ENCODE measurements at places on chromosomes 1 and 21.

- no peak for DNase-seq
Observed at GRCh38 chr21:41066086-41066938, 101.6 kb upstream of the BACE2 start.

DNA sequence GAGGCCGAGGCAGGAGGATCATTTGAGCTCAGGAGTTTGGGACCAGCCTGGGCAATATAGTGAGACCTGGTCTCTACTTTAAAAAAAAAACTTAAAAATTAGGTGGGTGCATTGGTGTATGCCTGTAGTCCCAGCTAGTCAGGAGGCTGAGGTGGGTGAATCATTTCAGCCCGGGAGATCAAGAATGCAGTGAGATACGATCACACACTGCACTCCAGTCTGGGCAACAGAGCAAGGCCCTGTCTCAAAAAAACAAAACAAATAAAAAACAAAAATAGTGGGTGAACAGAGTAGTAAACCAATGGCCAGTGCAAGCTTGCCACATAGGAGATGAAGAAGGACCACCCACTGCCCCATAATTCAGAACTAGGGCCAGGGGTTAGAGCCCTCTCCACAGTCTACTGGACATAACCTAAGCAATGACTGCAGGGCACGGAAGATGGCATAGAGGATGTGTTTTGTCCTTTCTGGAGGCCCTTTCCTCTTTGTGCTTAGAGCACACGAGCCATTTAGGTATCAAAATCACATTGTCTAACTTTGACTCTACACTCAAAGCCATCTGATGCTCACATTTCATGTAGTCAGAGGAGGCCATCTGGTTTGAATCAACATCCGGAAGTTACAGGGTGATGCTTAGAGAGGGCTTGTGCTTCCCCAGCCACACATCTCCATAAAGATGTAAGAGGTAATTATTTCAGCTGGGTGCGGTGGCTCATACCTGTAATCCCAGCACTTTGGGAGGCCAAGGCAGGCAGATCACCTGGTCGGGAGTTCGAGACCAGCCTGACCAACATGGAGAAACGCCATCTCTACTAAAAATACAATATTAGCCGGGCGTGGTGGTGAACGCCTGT is 12.6 kb downstream of the CD2 start:
- DNase-seq = no peak

GRCh38 chr1:168976267-168976666 is 130.2 kb upstream of the ATP1B1 start:
- DNase-seq = no peak

DNA sequence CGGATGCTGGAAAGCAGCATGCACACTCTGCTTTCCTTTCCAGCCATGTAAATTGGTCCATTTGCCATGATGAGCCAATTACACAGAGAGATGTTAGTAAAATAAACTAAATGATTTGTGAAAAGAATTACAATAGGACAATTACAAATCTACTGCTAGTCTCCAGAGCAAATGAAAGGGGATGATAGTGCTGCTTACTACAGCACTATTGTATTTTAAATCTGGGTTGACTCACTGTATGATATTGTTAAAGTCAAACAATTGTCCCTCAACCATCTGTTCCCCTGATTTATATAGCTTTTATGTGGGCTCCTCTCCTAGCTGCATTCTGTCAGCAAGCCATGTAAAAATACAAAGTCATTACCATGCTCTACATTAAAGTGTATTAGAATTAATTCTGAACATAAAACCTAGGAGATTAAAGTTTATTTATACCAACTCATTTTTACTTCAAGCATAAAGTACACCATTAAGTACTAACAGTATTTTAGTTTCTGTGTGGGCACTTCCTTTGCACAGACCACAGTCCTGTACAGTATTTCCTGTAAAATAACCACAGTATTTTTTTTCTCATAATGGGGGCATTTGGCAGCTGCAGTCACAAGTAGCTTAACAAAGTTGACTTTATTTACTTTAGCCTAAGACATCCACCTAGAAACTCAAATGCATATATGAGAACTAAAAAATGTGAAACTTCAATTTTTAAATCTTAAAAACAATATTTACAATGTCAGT is 135.8 kb downstream of the VAV3 start:
- DNase-seq = no peak

GRCh38 chr21:44304877-44305293 is 5.0 kb downstream of the PFKL start:
- DNase-seq = no peak

DNA sequence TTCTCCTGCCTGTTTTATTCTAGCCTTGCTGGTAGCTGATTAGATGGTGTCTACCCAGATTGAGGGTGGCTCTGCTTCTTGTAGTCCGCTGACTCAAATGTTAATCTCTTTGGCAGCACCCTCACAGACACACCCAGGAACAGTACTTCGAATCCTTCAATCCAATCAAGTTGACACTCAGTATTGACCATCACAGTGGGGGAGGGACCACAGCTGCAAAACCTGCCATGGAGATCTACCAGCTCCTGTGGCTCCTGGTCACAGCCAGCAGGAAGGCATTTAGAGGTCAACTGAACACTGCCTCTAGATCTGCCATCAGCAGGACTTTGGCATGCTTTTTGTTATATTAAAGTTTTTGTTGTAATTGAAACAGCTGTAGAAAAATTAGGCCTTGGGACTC is 146.9 kb downstream of the RWDD3 start:
- no peak for DNase-seq

GRCh38 chr1:203440771-203441170 is 34.8 kb upstream of the PRELP start:
- no peak for DNase-seq

DNA sequence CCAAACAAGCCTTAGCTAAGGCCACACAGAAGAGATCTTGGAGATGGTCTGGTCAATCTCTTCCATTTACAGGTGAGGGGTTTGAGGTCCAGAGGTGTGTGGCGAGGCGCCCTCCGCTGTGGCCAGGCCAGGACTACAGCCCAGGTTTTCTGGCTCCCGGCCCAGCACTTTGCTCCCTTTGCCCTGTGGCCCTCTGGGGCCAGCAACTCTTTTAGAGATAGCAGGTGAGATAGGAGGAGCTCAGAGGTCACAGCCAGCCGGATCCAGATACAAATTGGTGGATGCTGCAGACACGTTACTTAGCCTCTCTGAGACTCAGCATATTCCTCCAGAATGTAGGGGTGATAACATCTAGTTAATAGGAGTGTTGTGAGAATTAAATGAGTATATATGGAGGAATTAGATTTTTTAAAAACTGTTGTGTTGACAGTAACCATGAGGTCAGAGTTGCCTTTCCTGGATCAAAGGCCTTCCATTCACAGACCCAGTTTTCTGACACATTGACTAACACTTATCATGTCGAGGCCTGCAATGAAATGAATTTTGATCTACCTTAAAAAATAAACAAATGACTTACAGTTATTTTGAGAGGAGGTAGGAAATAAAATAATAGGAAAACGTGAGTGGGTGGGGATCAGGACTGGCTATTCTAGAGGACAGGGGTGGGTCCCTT is 16.6 kb downstream of the TEX35 start:
- no peak for DNase-seq

Measured in activated CD4-positive, CD25-positive, alpha-beta regulatory T cell treated with anti-CD3 and anti-CD28 coated beads, Interleukin-2, amount 50 U/mL, for 72 hours (primary cell).